Epithelial cell of prostate (primary cell): ENCODE measurements at places on chromosomes 4 and X.

DNA sequence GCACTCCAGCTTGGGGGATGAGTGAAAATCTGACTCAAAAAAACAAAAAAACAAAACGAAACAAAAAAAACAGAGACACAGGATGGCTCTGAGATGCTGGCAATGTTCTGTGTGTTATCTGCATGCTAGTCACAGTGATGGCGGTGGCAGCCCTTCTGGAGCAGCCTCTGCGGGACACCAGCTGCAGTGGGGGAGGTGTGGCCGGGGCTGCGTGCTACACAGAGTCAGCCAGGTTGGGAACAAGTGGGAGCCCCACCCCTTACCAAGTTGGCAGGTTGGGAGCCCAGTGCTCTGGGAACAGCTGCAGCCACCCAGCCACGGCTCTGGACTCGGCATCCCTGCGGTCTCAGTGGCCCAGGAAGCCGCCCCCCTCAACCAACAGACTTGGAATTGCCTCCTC lies 206.5 kb upstream of the ZFP42 start:
- DNase-seq: no peak

DNA sequence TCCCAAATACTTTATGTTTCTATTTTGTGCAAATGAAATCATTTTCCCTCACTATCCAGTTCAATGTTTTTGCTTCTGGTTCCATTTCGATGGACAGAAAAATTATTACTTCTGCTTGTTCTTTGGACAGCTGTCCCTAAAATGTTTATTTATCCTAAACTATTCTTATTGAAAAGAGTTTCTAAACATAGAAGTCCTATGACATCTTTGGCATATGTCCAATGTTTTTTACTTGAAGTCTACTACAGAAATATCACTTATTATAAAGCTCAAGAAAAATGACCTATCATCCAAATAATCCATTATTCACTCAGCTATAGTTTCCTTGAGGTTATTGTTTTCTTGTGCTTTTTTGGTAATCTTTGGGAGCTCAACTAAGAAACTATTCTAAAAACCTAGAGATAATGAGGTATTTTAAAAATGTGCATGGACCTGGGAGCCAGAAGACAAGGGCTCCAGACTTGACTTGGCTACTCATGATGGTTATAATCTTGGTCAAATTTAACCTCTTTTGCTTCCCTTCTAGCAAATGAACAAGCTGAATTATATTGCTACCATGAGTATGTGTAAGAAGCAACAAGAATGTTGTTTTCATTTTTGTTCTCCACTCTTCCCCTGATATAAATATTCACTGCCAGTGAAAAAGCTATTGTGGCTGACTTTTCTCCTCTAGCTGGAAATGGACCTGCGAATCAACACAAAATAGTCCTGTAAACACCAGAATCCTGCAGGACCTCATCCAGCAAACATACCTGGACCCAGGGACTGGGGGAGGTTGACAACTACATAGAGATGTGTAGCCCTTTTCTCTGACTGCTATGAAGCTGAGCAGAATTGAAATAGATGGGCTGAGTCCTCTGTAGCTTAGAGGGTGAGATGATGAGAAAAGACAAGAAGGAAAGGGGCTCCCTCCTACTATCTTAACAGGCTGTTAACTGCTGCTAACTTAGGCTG lies 137.4 kb downstream of the FRYL start:
- no peak for DNase-seq

- no peak for DNase-seq
Observed at GRCh38 chr4:128566693-128567092, 242.8 kb upstream of the JADE1 start.

DNA sequence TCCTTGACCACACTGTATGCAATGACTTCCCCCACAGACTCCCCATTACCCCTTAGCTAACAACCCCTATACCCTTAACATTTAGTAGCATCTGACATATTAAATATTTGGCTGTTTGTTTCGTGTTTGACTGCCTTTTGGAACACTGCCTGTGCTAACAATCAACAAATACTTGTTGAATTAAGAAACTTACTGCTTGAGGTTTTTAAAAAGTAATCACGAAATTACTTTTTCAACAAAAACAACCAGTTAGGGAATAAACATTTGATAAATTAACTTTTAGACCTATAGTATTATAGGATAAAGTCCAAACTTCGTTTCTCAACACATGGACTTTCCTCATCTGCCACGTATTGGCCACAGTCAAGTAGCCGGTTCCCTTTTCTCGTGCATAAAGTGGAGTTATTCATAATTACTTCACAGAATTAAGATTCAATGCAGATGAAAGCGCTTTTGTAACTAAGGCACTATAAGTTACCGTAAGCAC lies 555 bp upstream of the ELMOD2 start:
- no peak for DNase-seq

DNA sequence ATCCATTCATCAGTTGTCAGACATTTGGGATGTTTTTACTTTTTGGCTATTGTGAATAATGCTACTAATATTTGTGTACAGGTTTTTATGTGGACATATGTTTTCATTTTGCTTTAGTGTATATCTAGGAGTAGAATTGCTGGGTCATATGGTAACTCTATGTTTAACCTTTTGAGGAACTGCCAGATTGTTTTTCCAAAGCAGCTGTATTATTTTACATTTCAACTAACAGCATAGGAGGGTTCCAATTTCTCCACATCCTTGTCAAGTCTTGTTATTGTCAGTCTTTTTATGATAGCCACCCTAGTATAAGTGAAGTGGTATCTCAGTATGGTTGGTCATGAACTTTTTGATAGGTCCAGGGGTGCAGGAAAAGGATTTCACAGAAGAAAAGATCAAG lies 114.5 kb upstream of the FAM9C start:
- DNase-seq: no peak

- DNase-seq: no peak
Observed at GRCh38 chrX:74232859-74233258, 71.1 kb upstream of the ZCCHC13 start.

DNA sequence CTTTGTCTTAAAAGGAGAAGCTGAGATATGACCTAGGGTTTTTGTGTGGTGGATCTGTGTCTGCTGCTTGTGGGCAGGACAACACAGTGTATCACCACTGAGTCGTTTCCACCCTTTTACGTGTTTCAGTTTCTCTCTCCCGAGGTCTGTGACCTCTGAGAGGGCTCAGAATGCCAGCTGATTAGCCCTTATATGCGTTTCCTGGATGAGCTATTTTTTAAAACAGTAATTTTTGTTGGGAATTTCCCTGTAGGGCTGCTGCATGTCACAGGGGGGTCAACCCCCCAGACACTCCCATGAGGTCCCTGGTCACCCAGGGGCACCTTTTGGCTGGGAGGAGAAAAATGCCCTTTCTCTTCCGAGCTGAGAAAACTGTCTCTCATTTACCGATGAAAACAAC lies 170.4 kb upstream of the CASK start:
- no peak for DNase-seq
